ENCODE measurements at places on chromosomes 4 and X.

- DNase-seq, result no peak
These were observed 42.4 kb upstream of the SLC39A8 start for GRCh38 chr4:102387552-102388150.

DNA sequence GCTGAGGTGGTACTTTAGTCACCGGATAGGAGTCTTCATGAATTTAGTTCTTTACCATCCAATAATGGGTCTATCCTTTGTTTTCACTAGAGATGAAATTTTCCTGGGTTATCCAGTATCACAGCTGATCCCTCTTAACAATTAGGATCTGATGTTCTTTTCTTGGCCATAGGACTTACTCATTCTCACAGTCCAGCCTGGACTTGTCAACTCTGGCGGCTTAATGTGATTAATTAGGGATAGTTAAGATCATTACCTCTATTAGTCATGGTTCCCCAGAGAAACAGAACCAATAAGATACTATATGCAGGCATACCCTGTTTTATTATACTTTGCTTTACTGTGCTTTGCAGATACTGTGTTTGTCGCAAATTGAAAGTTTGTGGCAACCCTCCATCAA lies 272.7 kb upstream of the FAT4 start:
- no peak for DNase-seq

DNA sequence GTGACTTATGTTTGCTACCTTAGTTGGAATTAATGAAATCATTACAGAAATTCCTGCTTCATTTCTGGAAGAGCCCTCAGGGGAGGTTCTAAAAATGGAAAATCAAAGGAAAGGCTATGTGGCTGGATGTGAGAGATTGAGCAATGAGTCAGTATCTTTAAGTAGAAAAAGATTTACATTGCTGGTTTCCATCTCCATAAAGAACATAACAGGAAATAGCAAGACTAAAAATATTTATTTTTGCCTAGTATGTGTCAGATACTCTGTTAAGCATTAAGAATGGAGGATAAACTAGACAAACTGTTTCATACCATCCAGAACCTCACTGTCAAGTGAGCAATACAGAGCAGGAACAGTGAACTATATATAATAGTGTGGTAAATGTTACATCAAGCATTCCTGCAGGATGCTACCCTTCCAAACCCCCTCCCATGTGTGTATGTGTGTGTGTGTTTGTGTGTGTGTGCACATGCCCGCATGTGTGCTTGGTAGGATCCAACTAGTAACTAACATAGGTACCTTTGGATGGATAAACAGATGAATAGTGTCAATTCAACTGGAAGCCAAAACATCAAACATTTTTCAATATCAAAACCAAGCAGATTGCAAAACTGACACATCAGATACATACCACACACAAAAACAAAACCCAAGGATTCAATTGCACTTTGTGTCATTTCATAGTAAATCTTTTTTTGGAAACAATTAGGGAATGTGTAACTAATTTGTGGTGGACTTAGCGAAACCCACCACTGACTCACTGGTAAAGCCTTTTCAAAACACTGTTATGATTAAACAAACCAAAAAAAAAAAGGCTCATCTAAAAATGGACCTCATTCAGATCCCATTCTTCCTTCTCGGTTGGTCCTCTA lies 223.4 kb downstream of the SHROOM3 start:
- DNase-seq, result no peak

DNA sequence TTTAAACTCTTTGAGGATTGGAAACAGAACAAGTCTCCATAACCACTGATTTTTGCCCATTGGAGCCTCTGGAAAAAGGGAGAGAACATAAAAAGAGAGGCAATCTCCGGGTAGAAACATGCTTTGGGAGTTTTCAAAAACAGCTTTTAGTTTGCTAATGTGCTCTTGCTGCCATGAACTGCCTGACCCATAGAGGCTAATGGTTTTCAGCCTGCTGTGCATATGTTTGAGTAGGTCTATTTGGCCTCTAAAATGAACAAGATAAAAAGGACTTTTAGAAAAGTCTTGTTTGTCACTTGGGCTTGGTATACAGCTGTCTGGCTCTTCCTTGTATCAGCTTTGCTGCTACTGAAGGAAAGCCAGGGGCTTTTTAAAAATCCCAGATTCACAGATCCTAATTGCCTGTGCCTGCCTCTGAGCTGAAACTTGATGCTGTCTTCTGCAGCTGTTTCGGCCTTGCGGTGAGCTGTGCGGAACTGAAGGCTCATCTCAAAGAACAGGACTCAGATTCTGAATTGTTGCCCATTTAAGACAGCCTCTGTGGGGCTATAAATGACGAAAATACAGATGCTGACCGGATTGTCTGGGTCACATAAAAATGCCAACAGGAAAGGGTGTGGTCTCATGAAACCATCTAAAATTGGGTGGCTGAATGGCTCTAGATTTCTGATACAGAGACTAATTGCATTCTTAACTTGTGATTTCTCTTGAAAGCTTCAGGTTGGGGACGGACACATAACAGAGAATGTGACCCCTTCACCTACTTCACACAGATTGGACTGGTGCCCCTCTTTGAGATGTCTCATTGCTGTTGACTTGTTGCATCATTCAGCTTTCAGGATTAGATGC lies 18.4 kb upstream of the ZNF41 start:
- DNase-seq, result peak; percentile 31

GRCh38 chrX:154458954-154459778 lies 1.1 kb downstream of the PLXNA3 start:
- DNase-seq, result peak; percentile 66

GRCh38 chr4:168051526-168051925 lies 40.8 kb upstream of the ANXA10 start:
- DNase-seq, result no peak

DNA sequence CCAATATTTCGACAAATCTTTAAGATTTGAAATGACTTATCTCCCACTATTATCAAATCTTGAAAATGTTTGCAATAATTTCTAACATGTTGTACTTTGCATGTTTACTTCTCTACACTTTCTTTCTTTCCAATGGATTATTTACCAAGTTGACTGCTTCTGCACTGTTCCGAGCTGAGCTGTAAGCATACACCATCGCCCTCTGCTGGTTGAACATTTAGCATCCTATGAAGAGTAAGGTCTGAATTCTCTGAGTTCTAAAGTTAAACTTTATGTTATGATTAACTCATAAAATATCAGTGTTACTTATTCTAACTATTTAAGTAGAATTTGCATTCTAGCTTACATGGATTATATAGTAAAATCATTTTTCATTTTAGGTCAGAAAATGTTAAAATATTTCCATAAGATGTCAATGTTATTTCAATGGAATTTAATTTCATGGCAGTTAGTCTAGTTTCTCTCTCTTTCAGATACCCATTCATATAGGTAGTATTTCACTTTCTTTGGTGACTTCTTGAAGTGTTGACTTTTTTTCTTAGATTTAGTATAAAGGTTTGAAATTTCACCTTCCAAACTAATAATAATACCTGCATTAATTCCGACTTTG lies 137.4 kb downstream of the DKK2 start:
- DNase-seq, result peak; percentile 1

DNA sequence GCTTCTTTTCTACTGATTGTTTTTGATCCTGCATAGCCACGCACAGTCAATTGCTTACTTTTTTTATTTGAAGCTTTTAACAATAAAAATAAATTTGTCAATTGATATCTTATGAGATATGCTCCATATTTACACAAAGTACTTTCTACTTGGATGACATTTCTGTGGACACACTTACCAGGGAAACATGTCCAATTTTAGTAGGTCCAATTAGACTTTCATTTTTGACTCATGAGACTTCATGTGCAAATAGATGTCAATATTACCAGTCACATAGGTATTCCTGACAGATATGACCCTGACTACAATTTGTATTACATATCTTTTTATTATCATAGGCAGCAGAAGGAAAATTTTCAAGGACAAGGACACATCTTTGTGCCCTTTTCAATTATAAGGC lies 219.9 kb upstream of the ANKRD50 start:
- DNase-seq, result no peak

GRCh38 chr4:76622717-76623116 lies 187.7 kb downstream of the SHROOM3 start:
- no peak for DNase-seq

GRCh38 chr4:138833974-138834373 lies 181.6 kb upstream of the NOCT start:
- DNase-seq, result no peak

GRCh38 chr4:156969101-156969500 lies 2.5 kb downstream of the PDGFC start:
- DNase-seq, result no peak

DNA sequence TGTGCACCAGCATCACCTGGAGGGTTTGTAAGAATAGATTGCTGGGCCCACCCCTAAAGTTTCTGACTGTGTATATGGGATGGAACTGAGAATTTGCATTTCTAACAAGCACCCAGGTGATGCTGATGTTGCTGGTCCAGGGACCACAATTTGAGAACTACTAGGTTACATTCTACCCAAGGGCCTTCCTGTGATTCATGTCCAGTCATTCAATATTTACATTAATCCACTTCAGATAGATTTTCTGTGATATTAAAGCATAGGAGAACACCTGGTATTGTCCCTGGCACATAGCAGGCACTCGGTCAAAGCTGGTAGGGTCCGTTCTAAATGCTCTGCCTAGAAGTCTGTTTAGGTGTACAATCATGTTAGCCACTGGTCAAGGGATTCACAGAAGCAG lies 19.5 kb upstream of the XPNPEP2 start:
- no peak for DNase-seq

DNA sequence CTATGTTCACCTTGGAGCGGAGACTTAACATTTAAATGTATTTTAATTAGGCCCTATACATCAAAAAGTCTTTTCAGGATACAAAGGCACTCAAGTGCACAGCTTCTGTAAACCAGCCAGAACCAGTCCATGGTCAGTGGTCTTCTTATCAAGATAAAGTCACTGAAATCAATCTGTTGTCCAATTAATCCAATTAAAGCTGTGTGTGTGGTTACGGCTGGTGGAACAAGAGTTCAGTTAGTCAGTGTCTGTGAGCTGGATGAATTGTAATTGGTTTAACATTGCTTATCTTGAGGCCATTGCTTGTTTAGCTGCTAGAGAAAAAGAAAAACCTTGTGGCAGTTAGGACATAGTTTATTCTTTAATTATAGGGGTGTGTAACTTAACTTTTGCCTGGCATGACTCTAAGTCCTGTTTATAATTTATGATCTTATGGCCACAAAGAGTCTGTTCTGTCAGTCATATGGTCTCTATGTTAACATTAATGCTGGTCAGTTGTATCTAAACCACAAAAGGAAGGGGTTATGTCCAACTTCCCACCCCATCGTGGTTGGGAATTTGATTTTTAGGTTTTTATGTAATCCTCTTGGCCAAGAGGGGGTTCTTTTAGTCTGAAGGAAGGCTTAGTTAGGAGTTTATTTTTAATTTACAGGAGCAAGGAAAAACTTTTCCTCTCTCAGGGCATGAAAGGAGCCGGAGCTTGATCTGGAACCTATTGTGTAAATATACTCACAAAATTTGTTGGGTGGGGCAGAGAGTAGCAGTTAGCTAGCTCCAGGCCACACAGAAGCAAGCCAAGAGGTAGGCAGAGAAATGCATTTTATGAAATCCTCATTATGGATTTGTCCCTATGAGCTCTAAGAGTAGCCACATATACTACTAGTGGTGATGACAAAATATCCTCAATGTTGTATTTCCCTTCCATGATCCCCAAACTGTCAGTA lies 665.7 kb upstream of the ACTRT1 start:
- no peak for DNase-seq

GRCh38 chr4:128517739-128518510 lies 230.3 kb upstream of the PGRMC2 start:
- DNase-seq, result no peak

- peak; percentile 10 for DNase-seq
These were observed 206.3 kb downstream of the SLC7A11 start for GRCh38 chr4:138035781-138036258.

- no peak for DNase-seq
These were observed 1688.0 kb downstream of the STIM2 start for GRCh38 chr4:28548594-28548993.

- no peak for DNase-seq
These were observed 16.3 kb downstream of the SLIT2 start for GRCh38 chr4:20268028-20268427.

- DNase-seq, result no peak
These were observed 50.2 kb downstream of the JAKMIP1 start for GRCh38 chr4:6150046-6150735.

DNA sequence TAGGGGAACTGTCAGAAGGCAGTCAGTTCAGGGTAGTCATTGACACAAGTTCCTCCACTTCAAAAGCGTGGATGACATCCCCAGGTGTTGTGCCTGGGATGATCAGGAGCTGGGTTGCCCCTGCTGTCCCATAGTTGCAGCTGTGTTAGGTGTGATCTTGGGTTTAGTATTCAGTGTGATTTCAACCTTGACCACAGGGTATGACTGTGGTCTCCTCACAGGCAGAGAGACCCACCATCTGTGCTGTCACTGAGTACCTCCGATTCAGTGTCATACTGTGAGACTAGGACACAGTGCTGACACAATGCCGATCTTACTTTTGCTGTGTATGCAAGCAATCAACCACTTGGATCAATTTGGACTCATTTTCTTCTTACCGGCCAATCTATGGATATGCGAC lies 25.2 kb downstream of the FOXR2 start:
- no peak for DNase-seq
